ENCODE measurements at places on chromosomes 2 and 18. TPM values are rescaled to one million over a fixed set of nuclear protein-coding genes. Genes with fewer than 3 reads are reported as not detected.

Gene ALPI
- polyA plus RNA-seq, result not detected

Gene KRTCAP3
- 4.9 TPM for polyA plus RNA-seq

DNA sequence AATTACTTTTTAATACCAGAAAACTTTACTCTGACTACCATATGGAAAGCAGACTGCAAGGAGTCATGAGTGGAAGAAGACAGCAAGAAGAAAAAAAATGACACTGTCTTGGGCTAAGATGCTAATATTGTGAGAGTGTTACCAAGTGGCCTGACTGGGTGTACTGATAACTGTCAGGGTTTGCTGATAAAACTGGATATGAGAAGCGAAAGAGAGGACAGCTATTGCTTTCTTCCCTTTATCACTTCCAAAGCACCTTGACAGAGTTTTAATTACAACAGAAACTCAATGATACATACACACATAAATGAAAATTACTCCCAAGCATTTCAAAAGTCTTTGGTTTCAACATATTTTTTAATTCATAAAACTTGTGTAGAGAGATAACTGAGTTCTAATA is 368.5 kb downstream of the ZEB2 start:
- no peak for DNase-seq

- DNase-seq, result no peak
These were observed 101.2 kb downstream of the PXDN start for GRCh38 chr2:1642993-1643619.

DNA sequence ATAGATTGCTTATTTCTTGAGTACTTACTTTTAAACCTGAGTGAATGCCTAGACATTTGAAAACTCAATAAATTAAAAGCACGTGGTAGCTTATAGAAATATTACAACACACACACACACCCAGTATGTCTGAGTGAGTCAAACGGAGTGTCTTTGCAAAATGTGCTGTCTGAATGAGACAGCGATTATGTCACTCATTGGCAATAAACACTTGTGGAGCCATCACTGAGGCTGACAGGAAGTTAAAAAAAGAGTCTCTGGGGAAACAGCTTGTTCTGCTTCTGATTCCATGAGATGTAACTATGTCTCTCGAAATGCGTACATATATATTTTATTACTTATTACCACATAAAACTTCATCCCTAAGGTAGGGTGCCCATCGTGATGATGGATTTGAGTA is 22.3 kb upstream of the VPS4B start:
- DNase-seq, result no peak
